AG09319 (cell line): ENCODE measurements at places on chromosomes 5 and 9.
A peak's percentile ranks its signal among the peaks of the same experiment; 100 is the strongest.

- DNase-seq, result no peak
Observed at GRCh38 chr5:109868737-109869136, 179.0 kb downstream of the MAN2A1 start.

DNA sequence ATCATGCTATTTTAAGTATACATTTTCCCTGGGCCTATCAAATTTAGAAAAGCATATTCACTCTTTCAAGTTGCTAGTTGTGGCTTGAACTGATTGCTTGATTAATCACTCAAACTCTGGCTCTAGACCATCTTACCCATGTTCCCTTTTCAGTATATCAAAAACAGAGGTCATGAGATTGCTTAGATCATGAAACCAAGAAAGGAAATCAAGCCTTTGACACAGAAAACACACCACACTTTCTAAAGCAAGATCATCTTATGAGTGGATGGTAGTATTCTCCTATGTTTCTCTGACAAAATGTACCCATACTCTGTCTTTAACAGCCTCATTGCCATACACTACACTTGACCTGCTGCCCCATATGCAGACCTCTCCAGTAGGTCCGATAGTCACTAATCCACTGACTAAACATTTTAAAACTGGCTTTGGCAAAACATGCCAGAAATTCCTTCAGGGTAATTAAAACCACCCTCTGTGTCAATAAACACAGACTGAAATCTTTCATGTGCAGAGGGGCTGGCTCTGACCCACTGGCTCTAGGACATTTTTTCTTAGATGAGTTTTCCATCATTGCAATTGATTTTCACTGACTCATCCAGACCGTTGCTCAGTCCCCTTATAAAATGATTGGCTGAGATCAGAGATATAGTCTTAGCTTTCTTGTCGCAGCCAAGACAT, 18.2 kb downstream of the PPP2R2B start:
- DNase-seq, result no peak

GRCh38 chr5:173016598-173017046, 33.1 kb downstream of the ATP6V0E1 start:
- DNase-seq, result peak; percentile 43

- peak; percentile 16 for DNase-seq
Observed at GRCh38 chr5:15914638-15915037, 265.0 kb downstream of the MARCHF11 start.

GRCh38 chr9:81868145-81868544, 60.1 kb upstream of the SPATA31D4 start:
- no peak for DNase-seq
